Stimulated activated CD8-positive, alpha-beta memory T cell treated with anti-CD3 and anti-CD28 coated beads, Interleukin-4, amount 100 ng/mL, for 1 hour (primary cell): ENCODE measurements at places on chromosomes 5 and 9.

- DNase-seq = no peak
Observed at GRCh38 chr5:101306391-101307137, 403.5 kb upstream of the ST8SIA4 start.

GRCh38 chr5:14681236-14681752 lies 16.8 kb downstream of the OTULIN start:
- DNase-seq = no peak

DNA sequence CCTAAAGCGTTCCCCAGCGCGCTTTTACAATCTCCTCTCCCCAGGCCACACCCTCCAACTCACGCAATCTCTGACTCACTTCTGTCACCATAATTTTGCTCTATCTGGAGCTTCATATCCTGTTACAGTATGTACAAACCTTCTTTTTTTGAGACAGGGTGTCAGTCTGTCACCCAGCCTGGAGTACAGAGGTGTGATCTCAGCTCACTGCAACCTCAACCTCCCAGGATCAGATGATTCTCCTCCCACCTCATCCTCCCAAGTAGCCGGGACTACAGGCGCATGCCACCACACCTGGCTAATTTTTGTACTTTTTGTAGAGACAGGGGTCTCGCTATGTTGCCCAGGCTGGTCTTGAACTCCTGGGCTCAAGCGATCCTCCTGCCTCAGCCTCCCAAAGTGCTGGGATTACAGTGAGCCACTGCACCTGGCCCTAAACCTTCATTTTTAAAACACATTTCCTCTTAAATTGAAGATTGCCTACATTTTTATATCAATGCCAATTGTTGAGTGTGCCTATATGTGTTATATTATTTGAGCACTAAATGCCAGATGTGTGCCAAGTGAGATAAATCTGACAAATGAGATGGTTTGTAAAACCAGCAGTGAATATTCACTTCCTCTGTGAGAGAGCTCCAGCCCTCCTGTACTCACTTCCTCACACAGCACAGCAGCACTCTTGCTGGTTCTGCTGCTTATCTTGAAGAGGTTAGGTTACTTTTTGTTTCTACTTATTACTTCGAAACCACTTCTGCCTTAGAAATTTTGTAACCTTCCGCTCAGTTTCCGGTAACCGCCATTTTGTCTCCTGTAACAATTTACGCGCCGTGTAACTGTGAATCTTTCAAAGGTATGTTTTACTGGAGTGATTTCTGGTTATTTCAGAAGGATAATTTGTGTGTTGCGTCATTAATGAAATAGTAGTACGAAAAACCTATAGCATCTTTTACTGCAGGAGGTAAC lies 57.9 kb downstream of the DOCK8 start:
- peak; percentile 36 for DNase-seq

GRCh38 chr5:120919017-120919416 lies 454.9 kb downstream of the PRR16 start:
- no peak for DNase-seq

DNA sequence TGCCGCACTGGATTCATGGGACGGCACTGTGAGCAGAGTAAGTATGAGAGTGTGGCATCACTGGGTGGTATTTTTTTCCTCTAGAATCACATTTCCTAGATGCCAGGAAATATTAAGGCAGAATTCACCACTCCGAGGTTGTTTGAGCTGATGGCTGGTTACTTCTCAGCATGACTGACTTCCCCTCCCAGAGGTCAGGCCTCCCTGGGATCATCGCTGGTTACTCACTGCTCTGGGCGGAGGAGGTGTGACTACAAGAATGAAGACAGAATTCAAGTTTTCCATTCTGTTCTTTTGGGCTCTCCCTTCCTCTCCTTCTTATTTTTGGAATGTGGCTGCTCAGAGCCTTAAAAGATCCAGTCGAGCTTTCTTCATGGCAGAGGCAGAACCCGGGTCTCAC lies 76.6 kb upstream of the PRRC1 start:
- no peak for DNase-seq

DNA sequence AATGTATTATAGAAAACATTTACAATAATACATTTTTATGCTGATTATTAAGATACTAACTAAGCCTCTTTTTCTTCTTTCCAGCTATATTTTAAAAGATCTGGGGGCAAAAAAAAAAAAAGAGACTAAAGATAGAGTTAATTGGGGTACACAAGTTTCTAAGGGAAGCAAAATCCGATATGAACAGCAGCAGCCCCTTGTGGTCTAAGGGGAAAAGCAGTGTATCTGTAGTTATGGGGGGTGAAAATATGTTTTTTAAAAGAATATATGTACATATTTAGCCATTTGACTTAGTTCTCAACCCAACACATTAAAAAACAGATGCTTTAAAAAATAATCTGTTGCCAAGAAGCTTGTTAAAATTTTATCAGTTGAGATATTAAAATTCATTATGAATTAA lies 134.3 kb upstream of the POU5F2 start:
- no peak for DNase-seq

DNA sequence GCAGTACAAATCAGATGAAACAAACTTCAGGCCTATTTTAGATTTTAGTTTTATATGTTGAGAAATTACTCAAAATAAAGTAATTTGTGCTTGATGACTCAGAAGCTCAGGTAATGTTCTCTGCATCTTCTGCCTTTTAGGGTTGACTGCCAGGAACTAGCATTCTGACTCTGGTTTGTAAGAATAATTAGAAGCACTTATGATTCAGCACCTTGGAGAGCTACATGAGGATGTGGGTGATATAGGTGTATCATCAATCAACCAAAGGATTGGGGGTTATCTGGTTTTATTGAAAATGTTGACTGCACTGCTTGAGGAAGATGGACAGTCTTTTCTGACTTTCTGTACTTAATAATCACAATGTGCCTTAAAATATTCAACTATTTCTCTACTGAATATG lies 118.7 kb upstream of the SGCD start:
- DNase-seq = no peak

- no peak for DNase-seq
Observed at GRCh38 chr5:116813906-116814305, 239.3 kb upstream of the SEMA6A start.

- no peak for DNase-seq
Observed at GRCh38 chr5:38823503-38823902, 22.3 kb upstream of the OSMR start.

DNA sequence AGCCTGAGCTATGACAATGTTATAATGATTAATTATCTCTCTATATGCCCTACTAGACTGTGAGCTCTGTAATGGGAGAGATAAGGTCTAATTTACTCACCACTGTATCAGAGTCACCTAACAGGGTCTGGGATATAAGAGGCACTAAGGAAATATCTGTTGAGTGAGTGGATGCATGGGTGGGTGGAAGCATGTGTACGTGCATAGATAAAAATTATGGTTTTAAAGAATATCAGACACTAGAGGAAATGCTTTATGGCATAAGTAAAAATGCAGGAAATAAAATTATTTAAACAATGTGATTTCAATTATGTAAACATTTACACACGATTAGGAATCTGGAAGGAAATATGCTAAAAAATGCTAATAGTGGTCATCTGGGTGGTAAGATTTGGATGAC lies 137.8 kb downstream of the SPOCK1 start:
- no peak for DNase-seq

DNA sequence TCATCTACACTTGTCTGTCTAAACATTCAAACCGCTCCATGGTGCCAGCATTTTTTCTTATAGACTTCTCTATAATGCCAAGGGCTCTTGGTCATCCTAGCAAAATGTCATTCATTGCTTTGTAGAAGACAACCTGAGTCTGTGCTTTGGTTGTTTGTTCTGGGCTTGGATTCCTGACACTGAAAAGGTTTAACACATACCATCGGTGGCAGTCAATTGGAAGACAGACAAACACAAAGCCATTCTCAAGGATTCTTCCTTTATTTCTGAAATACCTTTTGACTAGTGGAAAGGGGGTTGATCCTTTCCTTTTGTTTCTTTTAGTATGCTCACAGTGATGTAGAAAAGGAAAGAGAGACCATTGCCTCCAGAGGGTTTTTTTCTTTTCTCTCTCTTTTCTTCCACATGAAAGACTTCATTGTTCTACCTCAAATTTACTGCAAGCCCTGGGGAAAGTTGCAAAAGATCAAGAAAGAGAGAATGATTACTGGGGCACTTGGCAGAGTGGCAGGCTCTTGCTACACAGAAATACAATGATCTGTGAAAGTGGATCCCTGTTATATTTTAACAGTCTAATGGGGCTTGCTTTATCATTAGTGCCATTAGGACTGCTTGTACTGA lies 66.4 kb upstream of the TMC1 start:
- no peak for DNase-seq

DNA sequence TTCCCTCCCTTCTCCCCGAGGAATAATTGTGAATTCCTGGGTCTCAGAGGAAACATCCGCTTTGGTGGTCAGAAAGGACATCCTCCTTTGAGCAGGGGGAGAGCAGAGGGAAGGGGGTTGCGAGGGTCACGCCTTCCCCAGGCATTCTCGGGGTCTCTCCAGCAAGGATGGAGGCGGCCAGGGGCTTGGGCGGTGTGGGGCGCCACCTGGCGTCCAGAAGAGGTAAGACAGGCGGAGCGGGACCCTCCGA lies 129.1 kb downstream of the KCNIP1 start:
- no peak for DNase-seq

DNA sequence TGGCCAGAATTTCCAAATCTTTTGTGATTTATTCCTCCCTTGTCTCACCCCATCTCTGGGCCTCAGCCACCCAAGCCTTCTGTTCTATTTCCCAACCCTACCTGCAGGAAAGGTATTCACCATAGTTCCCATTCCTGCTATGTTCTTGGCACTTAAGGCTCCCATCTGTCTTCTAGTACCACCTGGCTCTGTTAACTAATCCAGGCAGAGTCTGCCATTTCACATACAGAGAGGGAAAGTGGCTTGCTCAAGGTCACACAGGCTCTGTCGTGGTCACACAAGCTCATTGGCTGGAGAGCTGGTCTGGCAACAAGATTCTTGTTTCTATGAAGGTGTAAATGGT lies 35.2 kb downstream of the COL27A1 start:
- DNase-seq = no peak
